ENCODE measurements at places on chromosomes 5 and 9.

GRCh38 chr5:74357827-74358226, 282.7 kb downstream of the ENC1 start:
- no peak overlapping the region for H3K27ac ChIP-seq
- H3K36me3 ChIP-seq = no peaks in the 10 kb centered on the region

GRCh38 chr9:123679330-123679987, 250.5 kb downstream of the DENND1A start:
- H3K4me1 ChIP-seq = peaks cover 26% of the 10 kb centered on the region
- H3K27ac ChIP-seq = no peak overlapping the region
- no peaks in the 10 kb centered on the region for H3K36me3 ChIP-seq
- H3K4me3 ChIP-seq = no peak overlapping the region

GRCh38 chr5:117488976-117489500, 914.4 kb upstream of the SEMA6A start:
- no peaks in the 10 kb centered on the region for H3K4me1 ChIP-seq
- no peak overlapping the region for H3K4me3 ChIP-seq
- no peaks in the 10 kb centered on the region for H3K36me3 ChIP-seq
- H3K27me3 ChIP-seq = no peaks in the 10 kb centered on the region

DNA sequence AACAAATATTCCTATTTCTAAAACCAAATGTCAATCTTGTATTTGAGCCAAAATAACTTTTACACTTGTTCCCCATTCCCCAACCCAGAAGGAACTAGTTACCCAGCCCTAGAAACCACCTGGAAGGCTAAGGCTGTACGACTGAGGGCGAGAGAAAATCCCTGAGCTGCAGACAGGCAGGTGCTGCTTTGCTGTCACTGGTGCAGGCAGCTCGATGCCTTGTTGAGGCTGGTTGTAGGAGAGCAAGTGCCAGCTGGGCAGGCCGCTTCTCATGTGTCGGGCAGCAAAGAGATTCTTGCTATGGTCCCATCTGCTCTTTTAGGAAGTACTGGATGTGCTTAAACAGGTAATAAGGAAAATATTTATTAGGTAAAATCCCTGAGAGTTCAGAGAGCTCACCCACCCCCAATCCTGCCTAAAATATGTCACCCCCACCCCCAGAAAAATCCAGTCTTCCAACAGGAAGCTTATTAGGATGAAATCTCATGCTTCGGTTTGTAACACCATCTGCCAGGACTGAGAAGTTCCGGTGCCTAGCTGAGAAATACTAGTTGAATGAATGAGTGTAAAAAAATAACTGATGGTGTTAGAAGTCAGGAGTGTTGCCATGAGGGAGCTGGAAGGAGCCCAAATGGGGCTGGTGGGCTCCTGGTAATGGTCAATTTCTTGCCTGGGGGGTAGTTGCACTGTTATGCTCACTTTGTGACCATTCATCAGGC, 91.1 kb upstream of the DMRT1 start:
- H3K4me1 ChIP-seq = peaks cover 47% of the 10 kb centered on the region
- H3K27ac ChIP-seq = peak overlapping the region; percentile 78
- H3K27me3 ChIP-seq = no peaks in the 10 kb centered on the region
- H3K36me3 ChIP-seq = peaks cover 22% of the 10 kb centered on the region

GRCh38 chr5:160356550-160357347, 13.7 kb downstream of the C1QTNF2 start:
- H3K27ac ChIP-seq = no peak overlapping the region
- peak; percentile 51 for DNase-seq
- H3K27me3 ChIP-seq = no peaks in the 10 kb centered on the region
- H3K4me3 ChIP-seq = no peak overlapping the region
- peaks cover 28% of the 10 kb centered on the region for H3K4me1 ChIP-seq

DNA sequence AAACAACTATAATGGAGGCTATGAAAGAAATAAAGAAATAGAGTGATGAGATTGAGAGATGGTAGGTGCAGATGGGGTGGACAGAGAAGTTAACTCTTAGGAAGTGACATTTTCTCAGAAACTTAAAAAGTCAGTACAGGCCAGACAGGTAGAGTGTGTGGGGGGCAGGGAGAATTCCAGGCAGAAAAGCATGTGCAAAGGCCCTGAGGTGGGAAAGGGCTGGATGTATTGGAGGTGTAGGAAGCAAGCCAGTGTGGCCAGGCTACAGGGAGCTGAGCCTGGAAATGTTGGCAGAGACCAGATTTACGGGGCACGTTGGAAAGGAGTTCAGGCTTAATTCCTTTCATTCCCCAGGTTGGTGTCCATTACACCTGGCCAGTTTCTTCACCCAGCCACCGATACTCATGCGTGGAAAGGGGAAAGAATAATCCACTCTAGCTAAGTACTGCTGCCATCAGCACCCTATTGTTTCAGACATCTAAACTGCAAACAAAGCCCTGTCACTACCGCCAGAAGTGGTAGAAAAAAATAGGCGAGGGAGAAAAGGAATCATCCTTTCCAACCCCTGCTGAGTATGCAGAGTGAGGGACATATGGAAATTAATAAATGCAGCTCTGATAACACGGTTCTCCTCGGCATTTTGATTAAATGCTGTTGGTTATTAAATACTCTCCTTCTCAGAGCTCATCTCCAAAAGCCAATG, 116.8 kb upstream of the GPR151 start:
- no peaks in the 10 kb centered on the region for H3K36me3 ChIP-seq

DNA sequence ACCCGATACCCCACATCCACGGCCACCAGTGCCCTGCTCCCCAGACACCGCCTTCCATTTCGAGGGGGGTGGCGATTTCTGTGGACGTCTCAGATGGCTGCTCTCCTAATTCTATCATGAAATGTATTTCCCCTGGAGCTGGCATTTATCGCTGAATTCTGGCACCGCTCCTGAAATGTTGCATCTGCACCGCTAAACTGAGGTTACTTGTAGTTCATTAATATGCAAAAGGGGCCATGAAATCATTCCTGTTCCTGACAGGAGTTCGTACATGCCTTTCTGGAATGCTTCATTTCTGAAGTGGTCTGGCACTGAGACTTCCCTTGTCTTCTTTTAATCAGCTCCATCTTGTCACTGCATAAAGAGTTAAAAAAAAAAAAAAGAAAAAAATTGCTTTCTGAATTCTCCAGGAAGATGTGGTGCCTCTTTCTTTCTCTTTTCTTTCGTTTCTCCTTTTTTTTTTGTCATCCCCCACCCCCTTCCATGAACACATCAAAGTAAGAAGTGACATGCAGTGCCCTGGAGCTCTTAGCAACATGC, 97.7 kb upstream of the SMARCA2 start:
- H3K27ac ChIP-seq = no peak overlapping the region
- H3K4me3 ChIP-seq = no peak overlapping the region
- H3K4me1 ChIP-seq = no peaks in the 10 kb centered on the region
- no peaks in the 10 kb centered on the region for H3K36me3 ChIP-seq

DNA sequence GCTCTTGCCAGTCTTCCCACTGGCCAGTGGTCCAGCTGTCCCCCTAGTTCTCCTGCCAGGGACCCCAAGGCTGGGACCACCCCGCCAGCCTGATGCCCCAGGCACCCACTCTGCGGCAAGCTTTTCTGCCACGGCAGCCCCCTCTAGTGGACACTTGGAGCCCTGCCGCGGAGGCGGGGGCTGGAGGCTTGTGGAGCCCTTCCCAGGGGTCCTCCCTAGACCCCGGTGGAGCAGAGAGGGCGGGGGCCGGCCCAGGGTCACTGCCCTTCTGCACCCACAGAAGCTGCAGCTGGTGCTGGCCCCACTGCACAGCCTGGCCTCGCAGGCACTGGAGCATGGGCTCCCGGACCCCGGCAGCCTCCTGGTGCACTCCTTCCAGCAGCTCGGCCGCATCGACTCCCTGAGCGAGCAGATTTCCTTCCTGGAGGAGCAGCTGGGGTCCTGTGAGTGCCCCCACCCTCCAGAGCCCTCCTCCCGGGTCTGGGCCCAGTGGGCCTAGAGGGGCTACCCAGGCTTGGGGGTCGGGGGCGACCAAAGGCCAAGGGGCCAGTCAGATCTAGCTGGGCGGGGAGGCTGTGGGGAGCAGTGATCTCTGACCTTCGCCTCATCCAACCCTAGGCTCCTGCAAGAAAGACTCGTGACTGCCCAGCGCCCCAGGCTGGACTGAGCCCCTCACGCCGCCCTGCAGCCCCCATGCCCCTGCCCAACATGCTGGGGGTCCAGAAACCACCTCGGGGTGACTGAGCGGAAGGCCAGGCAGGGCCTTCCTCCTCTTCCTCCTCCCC, 9.1 kb downstream of the EGFL7 start:
- H3K36me3 ChIP-seq = peaks cover 20% of the 10 kb centered on the region
- H3K4me1 ChIP-seq = no peaks in the 10 kb centered on the region
- no peak for DNase-seq
- no peak overlapping the region for H3K27ac ChIP-seq

- no peak overlapping the region for H3K27ac ChIP-seq
- H3K27me3 ChIP-seq = no peaks in the 10 kb centered on the region
- H3K4me3 ChIP-seq = no peak overlapping the region
- H3K36me3 ChIP-seq = no peaks in the 10 kb centered on the region
- H3K4me1 ChIP-seq = no peaks in the 10 kb centered on the region
Measured at GRCh38 chr5:126400621-126401251, 22.5 kb upstream of the GRAMD2B start.

- no peak for DNase-seq
- H3K27ac ChIP-seq = no peak overlapping the region
- no peaks in the 10 kb centered on the region for H3K27me3 ChIP-seq
Measured at GRCh38 chr9:100070104-100071041, 28.4 kb downstream of the ERP44 start.

DNA sequence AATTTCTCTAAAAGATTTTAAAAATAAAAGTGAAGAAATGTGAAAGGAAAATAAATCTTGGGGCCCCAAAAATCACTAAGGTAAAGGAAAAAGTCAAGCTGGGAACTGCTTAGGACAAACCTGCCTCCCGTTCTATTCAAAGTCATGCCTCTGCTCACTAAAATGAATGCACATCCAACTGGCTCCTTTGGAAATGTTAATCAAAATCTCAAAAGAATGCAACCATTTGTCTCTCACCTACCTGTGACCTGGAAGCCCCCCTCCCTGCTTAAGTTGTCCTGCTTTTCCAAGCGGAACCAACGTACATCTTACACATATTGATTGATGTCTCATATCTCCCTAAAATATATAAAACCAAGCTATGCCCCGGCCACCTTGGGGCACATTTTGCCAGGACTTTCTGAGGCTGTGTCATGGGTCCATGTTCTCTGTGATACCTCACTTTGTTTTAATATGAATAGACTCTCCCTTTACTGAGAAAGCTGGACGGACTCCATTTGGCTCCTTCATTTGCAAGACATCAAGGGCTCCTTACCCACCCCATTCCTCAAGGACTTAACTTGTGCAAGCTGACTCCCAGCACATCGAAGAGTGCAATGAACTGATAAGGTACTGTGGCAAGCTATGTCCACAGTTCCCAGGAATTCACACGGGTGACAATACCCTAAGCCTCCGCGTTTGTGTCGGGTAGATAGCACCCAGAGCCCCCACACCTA, 164.3 kb downstream of the SMC2 start:
- H3K4me3 ChIP-seq = no peak overlapping the region
- H3K27me3 ChIP-seq = no peaks in the 10 kb centered on the region
- no peak for DNase-seq
- H3K27ac ChIP-seq = no peak overlapping the region
- no peaks in the 10 kb centered on the region for H3K36me3 ChIP-seq

DNA sequence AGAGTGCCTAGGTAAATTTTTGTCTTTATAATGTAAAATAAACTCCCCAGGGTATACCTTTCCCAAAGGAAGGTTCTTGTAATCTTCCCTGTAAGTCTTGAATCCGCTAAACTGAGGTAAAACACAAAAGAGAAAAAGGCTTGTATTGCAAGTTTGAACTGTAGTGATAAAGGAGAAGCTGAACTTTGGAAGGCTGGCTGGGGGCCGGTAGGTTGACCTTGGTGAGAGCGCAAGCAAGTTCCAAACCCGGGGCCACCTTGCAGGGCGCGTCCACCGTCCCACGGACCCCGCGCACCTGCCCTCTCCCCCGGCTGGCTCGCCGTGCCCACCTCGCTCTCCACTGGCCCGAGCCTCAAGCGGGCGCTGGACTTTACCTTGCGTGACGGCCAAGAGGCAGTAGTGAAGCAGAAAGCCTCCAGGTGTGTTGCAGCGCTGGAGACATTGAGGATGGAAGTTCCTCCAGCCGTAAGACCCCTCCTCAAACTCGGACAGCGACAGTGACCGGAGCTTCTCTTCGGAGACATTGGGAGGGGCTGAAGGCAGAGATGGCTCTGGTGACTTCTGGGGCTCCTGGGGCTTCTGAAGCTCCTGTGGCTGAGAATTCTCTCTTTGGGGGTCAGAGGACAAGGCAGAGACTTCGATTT, 428 bp downstream of the SLCO4C1 start:
- peak overlapping the region; percentile 51 for H3K4me3 ChIP-seq
- H3K4me1 ChIP-seq = peaks cover 16% of the 10 kb centered on the region
- no peaks in the 10 kb centered on the region for H3K36me3 ChIP-seq
- peak overlapping the region; percentile 53 for H3K27ac ChIP-seq
- DNase-seq = no peak

DNA sequence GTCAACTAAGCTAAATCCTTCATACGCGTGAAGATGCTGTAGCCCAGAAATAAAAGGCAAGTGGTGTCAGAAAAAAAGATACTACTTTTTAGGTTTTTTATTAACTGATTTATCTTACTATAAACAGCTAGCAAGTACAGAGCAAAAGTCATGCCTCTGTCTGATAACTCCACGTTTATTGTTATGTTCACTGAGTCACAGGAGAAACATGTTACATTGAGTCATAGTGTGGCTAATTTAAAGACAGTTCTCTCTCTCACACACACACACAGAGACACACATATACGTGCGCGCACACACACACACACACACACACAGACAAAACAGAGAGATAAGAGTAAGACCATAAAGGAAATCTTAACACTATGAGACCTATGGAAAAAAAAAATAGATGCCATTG, 770.0 kb upstream of the CDH10 start:
- no peaks in the 10 kb centered on the region for H3K27me3 ChIP-seq
- H3K4me1 ChIP-seq = no peaks in the 10 kb centered on the region
- H3K36me3 ChIP-seq = no peaks in the 10 kb centered on the region
- H3K4me3 ChIP-seq = no peak overlapping the region
- H3K27ac ChIP-seq = no peak overlapping the region

GRCh38 chr5:37619353-37619752, 220.5 kb downstream of the GDNF start:
- no peaks in the 10 kb centered on the region for H3K27me3 ChIP-seq
- no peak overlapping the region for H3K4me3 ChIP-seq
- H3K27ac ChIP-seq = no peak overlapping the region
- H3K36me3 ChIP-seq = peaks cover 7% of the 10 kb centered on the region
- no peaks in the 10 kb centered on the region for H3K4me1 ChIP-seq
